NCI-H1436 treated with DMSO at 0.1 percent for 48 hours (cell line): ENCODE measurements at places on chromosomes 2 and 18.

GRCh38 chr2:70851704-70852103 lies 16.1 kb upstream of the CD207 start:
- DNase-seq: no peak

DNA sequence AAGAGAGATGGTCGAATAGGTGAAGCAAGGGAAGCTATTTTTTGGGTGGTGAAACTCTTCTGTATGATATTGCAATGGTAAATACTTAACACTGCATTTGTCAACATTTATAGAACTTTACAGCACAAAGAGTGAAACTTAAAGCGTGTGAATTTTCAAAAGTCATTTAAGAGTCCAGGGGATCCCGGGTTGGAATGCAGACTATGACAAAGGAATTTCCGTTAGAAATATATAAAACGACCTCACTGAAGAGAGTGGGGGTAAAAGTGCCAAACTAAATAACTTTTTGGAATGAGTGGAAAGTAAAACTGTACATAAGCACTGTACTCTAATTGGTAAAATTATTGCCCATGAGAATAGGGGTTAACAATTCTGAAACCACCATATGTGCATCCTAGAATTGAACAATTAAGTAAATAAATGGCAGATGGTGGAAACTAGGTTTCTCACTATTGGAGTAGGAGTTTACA lies 191.0 kb upstream of the FN1 start:
- DNase-seq: no peak

GRCh38 chr2:203327582-203327900 lies 653 bp upstream of the ABI2 start:
- DNase-seq: no peak

DNA sequence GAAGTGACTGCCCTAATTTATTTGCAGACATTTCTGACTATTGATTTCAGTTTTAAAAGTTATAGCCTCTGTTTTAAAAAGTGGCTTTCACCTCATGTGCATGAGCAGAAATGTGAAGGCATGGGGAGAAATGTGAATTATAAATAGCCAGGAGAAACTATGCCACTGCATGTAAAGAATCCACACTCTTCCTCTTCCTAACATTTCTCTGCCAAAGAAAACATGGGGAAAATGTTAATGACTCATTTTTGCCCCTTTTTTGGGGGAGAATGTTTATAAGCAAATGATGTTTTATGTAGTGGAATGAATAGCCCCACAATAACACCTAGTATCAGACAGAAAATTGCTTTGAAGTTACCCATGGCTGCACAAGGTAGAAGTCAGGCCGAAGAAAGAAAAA lies 249.0 kb upstream of the TANK start:
- DNase-seq: no peak

GRCh38 chr2:208278549-208278948 lies 12.5 kb downstream of the PIKFYVE start:
- no peak for DNase-seq

DNA sequence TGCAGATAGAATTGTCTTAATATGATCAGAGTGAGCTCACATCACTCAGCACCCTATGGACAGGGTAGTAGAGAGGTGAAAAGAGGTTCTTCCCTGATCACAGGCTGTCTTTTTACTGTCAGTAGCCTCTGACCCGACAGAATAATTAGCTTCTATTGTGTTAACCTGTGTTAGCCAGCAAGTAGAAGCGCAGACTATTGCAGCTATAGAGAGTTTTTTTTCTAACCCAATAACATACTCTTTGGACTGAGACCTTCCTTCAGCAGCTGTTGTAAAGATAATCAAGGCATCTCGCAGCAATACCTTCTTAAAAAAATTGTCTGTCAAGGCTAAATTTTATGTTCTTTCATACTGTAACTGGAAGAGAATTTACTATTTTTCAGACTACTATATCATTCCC lies 670.4 kb downstream of the ADCYAP1 start:
- DNase-seq: no peak

GRCh38 chr2:11348209-11348749 lies 3.8 kb upstream of the ROCK2 start:
- DNase-seq: no peak

GRCh38 chr2:100281521-100282438 lies 40.5 kb downstream of the LONRF2 start:
- DNase-seq: no peak

DNA sequence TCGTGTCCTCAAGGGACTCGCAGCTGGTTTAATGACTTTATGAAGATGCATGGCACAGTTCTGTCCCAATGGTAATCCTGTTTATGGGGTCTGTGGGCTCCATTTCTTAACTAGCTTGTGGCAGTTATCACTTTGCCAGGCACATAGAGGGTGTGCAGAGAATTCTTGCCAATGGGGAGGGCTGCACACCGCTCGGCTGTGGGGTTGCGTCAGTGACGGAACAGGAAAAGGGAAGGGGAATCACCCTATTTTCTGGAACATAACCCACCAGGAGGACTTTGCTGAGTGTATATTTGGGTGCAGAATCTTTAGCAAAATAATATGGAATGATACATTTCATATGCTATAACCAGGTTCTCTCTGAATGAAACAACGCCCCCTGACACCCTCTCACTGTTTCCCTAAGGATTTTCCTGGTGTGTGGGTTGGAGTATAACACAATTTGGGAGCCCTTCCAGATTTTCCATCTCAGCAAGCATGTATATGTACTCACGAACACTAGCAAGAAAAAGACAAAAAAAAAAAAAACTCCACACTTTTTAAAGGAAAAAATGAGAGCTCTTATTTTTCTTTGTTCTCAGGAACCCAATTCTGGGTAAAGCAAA lies 43.9 kb upstream of the TRIB2 start:
- DNase-seq: no peak

- no peak for DNase-seq
Observed at GRCh38 chr2:215915441-215915840, 97.9 kb downstream of the MREG start.

DNA sequence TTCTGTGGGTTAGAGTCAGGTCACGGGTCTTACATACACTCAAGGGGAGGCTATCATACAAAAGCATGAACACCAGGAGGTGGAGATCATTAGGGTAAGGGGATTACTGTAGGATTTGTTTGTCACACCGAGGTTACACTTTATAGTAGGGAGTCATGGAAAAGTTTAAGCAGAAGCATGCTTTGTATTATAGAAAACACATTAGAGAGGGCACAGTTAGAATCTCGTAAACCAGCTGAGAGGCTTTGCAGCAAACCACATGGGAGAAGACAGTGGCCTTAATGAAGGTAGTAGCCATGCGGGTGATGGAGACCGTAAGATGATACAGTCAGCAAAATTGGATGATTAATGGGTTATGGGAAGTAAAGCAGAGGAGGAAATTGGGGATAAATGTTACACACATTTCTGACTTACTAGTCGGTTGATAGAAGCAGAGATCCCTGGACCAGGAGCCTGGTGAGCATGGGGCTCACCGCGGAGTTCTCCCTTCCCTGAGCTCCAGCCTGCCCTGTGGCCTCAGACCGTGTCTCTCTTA lies 75.6 kb downstream of the MAPRE2 start:
- no peak for DNase-seq

DNA sequence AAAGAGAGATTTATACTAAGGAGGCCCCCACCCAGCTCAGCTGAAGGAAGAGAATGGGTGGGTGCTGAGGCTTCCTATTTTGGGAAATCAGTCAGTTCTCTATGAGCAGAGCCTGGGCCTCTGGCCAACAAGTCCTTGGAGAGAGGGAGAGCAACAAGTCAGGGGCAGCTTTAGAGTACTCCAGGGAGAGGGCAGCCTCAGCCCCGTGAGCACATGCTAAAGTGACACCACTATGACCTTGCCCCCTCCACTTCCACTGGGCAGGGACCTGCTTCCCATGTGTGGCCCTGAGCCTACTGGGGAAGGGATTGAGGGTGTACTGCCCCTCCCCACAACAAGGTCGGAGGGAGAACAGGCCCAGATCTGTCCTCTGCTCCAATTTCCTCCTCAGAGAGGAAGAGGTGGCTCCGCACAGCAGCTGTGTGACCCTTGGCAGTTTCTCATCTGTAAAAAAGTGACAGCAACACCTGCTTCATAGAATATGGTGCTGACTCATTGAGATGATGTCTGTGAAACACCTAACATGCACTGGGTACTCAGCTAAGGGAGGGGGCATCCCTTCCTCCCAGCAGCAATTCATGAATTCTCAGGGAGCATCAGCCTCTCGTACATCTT lies 72.9 kb downstream of the CLHC1 start:
- DNase-seq: no peak

DNA sequence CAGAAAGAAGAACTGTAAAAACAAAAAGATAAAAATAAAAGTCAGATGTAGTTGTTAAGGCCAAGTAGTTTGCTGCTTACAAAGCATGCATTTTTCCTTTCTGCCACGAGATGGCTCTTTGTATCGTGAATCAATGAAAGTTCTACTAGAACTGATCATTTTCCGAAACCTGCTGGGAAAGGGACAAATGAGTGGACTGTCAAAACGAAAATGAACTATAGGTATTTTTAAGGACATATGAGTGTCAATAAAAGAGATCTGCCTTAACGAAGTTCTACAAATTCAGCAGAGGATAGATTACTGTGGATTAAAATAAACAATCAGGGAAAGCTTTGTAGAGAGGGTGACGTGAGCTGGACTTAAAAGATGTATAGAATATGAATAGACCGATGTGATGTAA lies 15.0 kb upstream of the ELOA2 start:
- no peak for DNase-seq

- DNase-seq: no peak
Observed at GRCh38 chr2:86140969-86141392, 34.9 kb downstream of the PTCD3 start.

- no peak for DNase-seq
Observed at GRCh38 chr2:140851258-140851981, 1279.4 kb downstream of the LRP1B start.

DNA sequence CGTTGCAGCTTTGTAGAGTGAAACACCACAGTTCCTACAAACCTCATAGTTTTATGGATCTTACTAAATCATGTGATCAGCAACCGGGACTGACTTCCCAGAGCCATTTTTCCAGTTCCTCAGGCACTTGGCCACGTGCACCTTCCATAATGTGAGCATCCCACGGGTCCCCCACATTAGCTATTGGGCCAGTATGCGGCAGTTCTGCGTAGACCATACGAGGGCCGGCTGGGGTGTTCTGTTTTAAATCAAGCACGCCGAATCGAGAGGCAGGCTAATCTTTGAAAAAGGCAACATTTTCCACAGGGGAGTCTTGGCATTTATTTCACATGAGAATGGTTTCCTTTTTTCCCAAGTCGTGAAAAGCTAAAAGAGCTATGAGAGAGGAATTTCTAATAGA lies 135.6 kb upstream of the CCDC195 start:
- DNase-seq: no peak

GRCh38 chr2:43448011-43448821 lies 147.6 kb downstream of the THADA start:
- no peak for DNase-seq

- no peak for DNase-seq
Observed at GRCh38 chr2:118387509-118387908, 299.2 kb downstream of the INSIG2 start.

DNA sequence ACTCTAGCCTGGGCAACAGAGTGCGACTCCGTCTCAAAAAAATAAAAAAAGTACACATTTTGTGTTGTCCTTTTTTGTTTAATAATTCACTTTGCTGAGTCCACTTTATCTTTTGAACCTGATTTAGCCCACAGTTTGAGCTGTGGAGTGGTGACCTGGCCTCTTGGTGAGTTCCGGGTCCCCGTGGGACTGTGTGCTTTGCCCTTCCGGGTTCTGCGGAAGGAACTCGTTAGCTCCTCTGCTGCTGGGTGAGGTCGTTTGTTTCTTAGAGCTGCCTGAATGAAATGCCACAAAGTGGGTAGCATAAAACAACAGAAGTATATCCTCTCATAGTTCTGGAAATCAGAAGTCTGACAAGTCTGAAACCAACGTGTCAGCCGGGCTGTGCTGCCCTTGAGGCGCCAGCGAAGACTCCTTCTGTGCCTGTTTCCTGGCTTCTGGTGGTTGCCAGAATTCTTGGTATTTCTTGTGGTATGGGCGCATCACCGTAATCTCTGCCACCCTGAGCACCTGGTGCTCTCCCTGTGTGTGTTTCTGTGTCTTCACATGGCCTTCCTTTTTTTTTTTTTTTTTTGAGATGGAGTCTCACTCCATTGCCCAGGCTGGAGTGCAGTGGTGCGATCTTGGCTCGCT lies 3.5 kb downstream of the EFHD1 start:
- no peak for DNase-seq

GRCh38 chr2:239548451-239548871 lies 147.6 kb upstream of the HDAC4 start:
- no peak for DNase-seq

GRCh38 chr2:202084265-202084664 lies 11.2 kb downstream of the KIAA2012 start:
- no peak for DNase-seq

DNA sequence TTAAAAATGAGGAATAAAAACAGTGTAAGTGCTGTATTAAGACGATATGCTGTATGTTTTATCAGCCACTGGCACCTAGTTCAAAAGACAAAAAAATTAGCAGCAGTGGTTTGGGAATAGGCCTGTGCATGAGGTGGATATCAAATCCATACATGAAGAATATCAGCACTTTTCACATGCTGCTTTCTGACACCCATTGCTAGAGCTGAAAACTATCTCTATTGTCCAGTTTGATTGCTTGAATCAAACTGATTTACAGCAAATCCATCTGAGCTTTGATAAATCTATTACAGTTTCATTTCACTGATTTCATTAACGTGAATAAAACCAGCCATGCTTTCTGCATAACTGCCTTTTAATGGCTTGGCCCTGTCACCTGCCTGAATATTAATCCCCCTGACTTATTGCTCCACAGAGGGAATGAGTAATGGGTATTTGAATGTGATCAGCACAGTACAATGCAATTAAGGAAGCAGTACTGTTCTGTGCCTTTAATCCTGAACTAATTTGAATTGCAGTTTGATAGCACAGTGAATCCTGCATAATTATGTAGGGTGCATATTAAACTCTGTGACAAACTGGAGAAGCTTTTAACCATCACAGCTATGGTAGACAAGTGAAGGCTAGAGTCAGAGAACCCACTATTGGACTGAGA lies 154.0 kb downstream of the GPD2 start:
- DNase-seq: no peak

- no peak for DNase-seq
Observed at GRCh38 chr2:216960671-216961268, 100.9 kb upstream of the TNP1 start.

GRCh38 chr2:20471148-20471547 lies 24.3 kb downstream of the RHOB start:
- DNase-seq: no peak

- DNase-seq: no peak
Observed at GRCh38 chr2:189363559-189363958, 77.7 kb upstream of the WDR75 start.
